ENCODE measurements at places on chromosomes 3 and 15.

- no peak for DNase-seq
Observed at GRCh38 chr15:41883484-41883825, 10.4 kb downstream of the SPTBN5 start.

GRCh38 chr3:67656614-67657013, 2.2 kb upstream of the SUCLG2 start:
- no peak for DNase-seq

DNA sequence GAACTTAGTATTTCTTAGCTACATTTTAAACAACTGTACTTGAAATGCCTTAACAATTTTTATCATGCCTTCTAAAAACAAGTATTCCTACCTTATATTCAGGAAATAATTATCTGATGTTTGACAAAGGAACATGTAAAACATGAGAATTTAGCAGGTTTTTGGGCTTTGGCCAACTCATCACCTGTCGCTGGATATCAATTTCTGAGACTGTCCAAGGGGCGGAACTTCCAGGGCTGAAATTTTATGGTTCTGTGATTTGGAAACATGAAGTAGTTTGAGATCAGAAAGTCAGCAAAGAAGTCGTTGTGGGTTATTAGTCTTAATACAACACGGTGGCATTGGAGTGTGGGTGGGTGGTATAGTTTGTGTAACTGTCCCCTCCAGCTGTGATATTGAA, 282.2 kb upstream of the LRRN1 start:
- no peak for DNase-seq

- DNase-seq = no peak
Observed at GRCh38 chr3:36562945-36563344, 182.6 kb downstream of the STAC start.

DNA sequence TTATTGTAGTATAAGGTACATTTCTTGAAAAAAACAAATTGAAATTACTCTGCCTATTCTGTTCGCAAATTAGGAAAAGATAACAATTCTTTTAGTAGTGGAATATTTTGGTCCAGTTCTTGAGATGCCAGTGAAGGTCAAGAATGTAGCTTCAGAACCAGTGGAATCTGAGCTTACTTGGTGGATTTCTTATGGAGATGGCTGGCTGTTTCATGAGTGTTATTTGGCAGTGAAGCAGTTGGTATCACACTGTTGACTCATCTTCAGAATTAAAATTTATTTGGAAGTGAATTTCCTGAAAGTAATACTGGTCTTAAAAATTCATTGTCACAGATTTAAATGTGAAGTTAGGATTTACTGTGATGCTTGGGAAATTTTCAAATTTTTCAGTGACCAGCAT, 19.1 kb downstream of the RNF13 start:
- no peak for DNase-seq
